ENCODE measurements at places on chromosomes 5 and 9.
A peak's percentile ranks its signal among the peaks of the same experiment; 100 is the strongest.

DNA sequence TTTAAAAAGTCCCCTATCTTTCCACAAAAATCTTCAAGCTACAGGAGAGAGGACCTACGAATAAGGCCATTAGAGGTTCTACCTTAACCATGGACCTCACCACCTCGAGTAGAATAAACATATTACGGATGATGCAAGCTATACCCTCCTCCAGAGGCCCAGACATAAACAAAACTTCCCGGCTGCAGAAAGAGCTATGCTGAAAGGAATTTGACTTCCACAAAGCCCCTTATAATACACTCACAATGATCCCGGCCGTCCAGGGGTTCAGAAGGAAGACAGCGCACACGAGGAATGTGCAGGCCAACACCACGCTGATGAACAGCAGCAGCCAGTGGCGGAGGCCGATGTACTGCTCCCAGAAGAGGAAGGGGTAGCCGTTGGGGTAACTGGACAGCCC is 59.0 kb downstream of the PTCH1 start:
- no peak for DNase-seq

- DNase-seq = no peak
These were observed 122.8 kb upstream of the TBC1D2 start for GRCh38 chr9:98378206-98378780.

- no peak for DNase-seq
These were observed 16.0 kb downstream of the ANKRD33B start for GRCh38 chr5:10579536-10580521.

- no peak for DNase-seq
These were observed 103.7 kb upstream of the ITGA1 start for GRCh38 chr5:52684051-52684450.

DNA sequence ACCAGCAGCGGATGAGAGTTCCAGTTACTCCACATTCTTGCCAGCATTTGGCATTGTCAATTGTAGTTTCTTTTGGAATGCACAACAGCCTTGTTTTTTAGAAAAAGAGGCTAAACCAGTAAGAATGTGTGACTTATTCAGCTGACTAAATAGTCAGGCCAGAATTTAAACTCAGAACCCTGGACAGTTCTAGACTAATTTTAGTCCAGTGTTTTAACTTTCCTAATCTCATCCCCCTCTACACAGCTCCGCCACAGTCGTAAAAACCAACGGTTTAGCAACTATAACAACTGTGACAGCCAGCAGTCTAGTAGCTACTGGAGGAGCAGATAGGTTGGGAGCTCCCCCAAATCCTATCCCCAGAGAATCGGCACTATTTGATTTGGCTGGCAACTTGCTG is 103.7 kb downstream of the FOXD1 start:
- no peak for DNase-seq

GRCh38 chr9:35706951-35707350 is 17.2 kb upstream of the TPM2 start:
- DNase-seq = no peak

DNA sequence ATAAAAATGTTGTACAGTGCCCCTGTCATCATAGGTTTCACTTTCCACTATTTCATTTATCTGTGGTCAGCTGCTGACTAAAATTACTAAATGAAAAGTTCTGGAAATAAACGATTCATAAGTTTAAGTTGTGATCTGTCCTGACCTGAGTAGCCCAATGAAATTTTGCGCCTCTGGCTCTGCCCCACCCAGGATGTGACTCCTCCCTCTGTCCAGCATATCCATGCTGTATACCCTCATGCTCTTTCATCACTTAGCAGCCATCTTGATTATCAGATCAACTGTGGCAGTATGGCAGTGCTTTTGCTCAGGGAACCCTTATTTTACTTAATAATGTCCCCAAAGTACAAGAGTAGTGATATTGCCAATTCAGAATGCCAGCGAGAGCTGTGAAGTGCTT is 97.3 kb downstream of the STARD4 start:
- DNase-seq = no peak

GRCh38 chr9:14277761-14278160 is 36.2 kb downstream of the NFIB start:
- no peak for DNase-seq

DNA sequence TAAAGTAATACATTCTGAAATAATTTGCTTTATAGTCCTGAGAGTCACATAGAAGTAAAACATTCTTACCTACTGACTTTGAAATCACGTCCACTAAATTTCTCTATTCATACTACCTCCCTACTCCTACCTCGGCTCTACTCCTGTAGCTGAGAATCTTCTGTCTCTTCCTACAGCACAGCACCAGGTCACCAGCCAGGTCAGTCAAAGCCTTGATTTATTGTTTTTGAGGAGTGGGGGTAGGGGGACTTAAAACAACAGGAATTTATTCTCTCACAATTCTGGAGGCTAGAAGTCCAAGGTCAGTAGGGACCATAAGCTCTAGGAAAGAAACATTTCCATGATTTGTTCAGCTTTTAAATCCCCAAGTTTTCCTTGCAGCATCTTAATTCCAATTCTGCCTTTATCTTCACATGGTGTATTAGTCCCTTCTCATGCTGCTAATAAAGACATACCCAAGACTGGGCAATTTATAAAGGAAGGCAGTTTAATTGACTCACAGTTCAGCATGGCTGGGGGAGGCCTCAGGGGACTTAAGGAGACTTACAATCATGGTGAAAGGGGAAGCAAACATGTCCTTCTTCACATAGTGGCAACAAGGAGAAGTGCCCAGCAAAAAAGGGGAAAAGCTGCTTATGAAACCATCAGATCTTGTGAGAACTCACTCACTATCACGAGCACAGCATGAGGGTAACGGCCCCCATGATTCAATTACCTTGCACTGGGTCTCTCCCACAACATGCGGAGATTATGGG is 49.6 kb upstream of the CCNG1 start:
- DNase-seq = no peak

- no peak for DNase-seq
These were observed 18.1 kb downstream of the TNC start for GRCh38 chr9:115099901-115100300.

- DNase-seq = no peak
These were observed 12.4 kb downstream of the CDC37L1 start for GRCh38 chr9:4691795-4692194.

DNA sequence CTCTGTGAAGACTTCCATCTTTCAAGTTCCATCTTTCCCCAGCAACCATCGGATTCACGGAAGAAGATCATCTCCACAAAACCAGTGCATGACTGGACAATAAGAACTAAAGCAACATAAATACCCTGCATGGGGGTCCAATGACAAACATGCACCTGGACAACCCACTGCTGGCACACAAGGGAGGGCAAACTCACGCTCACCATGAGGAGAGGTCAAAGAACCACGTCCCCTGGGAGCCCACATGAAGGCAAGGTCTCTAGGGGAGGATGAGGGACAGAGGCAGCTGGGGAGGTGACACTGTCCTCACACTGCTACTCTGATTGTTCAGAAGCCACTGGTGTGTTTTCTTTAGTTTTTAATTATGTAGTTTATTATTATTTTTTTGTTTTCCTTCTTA is 190.8 kb downstream of the MED10 start:
- no peak for DNase-seq

GRCh38 chr9:18756712-18757125 is 276.3 kb downstream of the SAXO1 start:
- DNase-seq = no peak

DNA sequence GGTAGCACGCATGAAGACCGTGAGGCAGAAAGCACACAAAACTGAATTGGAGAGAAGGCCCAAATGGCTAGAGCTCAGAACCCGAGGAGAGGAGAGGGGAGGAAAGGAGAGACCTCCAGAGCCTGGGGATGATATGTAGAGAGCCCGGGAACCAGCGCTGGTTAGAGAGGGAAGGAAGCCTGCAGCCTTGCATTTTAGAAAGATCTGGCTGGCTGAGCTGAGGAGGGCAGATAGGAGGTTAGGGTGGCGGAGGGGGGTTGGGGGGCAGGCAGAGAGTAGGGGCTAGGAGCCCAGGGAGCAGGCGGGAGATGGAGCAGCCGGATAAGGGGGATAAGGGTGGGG is 127.2 kb downstream of the C9orf50 start:
- no peak for DNase-seq

- DNase-seq = no peak
These were observed 19.3 kb upstream of the INSYN2B start for GRCh38 chr5:169999621-170000020.

- no peak for DNase-seq
These were observed 60.0 kb downstream of the MEGF9 start for GRCh38 chr9:120654272-120654671.

- no peak for DNase-seq
These were observed 35.2 kb downstream of the ZCCHC7 start for GRCh38 chr9:37155601-37156000.

DNA sequence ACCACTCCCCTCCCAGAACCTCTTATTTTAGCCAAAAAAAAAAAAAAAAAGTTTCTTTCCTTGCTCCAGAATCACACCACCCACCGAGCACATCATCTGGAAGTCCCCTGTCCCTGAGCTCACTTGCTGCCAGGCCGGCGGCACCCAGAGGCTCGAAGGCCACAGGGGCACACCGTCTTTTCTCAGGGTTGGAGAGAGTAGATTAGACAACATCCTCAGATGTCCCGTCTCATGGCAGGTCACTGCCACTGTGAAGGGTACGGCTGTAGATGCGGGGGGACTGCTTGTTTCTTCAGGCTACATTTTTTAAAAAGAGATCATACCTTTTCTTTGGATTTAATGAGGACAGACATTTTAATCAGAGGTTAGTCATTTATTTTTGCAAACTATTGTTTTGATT is 109.0 kb downstream of the MVB12B start:
- no peak for DNase-seq

- no peak for DNase-seq
These were observed 54.6 kb upstream of the KCNIP1 start for GRCh38 chr5:170449232-170449631.

- DNase-seq = no peak
These were observed at the start of gene S100Z for GRCh38 chr5:76849419-76850291. Gene S100Z (plus strand): TSS chr5:76850014. CDS start chr5:76875360, 25,346 bp downstream.

DNA sequence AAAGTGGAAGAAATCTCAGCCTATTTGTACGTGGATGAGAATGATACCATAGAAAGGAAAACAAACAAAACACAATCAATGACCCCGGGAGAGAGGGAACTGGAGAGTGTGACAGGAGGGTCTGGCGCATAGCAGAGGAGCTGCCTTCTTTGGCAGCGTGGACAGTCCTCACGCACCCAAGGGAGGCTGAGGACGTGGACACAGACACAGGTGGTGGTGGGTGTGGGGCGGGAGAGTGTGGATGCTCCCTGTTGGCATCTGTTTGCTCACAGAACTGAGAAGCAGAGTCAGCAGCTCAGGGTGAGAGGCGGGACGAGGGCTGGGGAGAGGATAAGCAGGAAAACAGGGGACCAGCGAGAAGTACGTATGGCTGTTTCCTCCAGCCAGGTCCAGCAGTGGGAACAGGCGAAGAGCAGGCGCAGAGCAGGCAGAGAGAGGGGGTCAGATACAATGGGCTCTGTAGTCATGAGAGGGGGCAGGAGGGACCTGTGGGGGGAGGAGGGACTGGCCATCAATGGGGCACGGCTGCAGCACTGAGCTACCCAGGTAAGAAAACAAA is 10.0 kb downstream of the CMBL start:
- no peak for DNase-seq

GRCh38 chr9:129400971-129401622 is 219.8 kb downstream of the C9orf50 start:
- no peak for DNase-seq

DNA sequence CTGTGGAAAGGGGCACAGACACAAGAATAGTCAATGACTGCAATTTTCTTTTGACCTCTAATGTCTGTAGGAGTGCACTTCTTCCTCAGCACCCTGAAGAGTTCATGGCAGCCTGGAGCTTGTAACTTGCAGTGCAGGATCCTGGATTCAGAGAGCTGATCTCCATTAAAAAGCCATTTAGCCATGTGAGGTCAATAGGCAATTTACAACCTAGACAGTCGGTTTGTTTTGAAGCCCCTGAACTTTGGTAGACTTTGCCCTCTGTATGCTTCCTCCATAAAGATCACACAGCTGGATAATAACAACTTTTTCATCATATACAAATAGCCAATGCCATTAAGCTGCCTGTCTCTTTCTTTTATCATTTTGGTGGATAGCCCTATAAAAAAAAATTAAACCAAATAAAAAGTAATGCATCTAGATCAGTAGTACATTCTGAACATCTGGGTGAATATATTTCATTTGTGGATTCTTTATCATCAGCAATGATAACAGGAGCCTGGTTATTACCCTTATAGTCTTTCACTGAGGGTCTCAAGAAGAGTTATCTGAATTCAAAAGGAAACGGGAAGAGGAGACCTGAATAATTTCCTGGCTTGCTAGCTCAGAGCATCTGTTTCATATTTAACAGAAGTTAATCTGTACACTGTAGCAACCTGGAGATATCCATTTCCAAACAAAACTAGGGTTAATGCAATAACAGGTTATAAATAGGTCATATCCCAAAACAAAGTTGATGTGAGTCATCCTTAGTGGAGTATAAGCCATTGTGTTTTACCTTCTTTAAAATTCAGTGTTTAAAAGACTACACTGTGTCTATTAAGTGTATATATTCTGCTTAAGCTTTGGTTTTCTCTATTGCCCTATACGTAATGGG is 193.8 kb upstream of the ACTBL2 start:
- DNase-seq = peak; percentile 47

DNA sequence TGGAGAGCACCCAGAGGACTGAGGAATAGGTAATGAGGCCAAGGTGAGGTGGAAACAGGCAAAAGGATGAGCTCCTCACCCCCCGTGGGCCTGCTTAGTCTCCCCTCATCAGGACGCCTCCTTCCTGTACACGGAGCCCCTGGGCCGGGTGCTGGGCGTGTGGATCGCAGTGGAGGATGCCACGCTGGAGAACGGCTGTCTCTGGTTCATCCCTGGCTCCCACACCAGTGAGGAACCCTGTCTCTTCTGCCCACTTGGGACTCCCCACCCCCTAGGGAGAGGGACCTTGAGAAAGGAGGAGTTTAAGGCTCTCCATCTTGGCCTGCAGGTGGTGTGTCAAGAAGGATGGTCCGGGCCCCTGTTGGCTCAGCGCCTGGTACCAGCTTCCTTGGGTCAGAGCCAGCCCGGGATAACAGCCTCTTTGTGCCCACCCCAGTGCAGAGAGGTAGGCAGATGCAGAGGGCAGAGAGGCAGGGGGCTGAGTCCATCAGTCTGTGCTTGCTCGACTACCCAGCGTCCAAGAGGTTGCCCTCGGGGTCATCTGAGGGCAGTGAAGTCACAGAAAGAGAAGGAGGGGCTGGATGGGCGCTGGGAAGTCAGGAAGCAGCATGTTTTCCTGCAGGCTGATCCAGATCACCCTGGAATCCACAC is 7.0 kb downstream of the DOLK start:
- no peak for DNase-seq

GRCh38 chr9:121670431-121670830 is 19.0 kb downstream of the DAB2IP start:
- DNase-seq = no peak

DNA sequence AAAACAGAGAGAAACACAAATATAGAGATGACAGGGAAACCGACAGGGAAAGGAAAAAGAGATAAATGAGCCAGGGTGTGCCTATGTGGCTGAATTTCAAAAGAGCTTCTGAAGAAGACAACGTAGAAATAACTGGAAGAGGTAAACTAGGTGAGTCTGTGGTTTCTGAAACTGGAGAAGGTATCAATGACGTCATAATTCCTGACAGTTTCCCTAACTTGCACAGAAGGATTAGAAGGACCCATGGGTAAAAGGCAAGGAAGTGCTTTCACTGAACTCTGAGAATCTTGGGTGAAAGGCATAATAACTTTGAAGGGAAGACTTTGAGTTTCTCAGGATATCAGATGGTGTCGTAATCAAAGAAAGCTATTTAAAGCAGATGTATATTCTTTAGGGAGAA is 790.8 kb upstream of the NUDT12 start:
- DNase-seq = no peak

GRCh38 chr9:98085944-98086343 is 29.4 kb downstream of the NANS start:
- DNase-seq = no peak

GRCh38 chr9:81103597-81104471 is 585.5 kb downstream of the TLE1 start:
- DNase-seq = no peak
